ENCODE measurements at places on chromosomes 7 and 10. TPM values are rescaled to one million over a fixed set of nuclear protein-coding genes. Genes with fewer than 3 reads are reported as not detected.

Gene BLNK
- not detected for total RNA-seq

Gene GPNMB
- total RNA-seq: 3.0 TPM

Gene CYREN
- 67.5 TPM for total RNA-seq

Gene RBM17
- total RNA-seq: 129 TPM

Gene PLCE1
- total RNA-seq: 6.2 TPM

Gene PVRIG
- not detected for total RNA-seq

Gene CPED1
- total RNA-seq: not detected

All from A549 treated with RU486 at 1 μM for 4 hours (cell line).